ENCODE measurements at places on chromosomes 11 and 22. TPM values are rescaled to one million over a fixed set of nuclear protein-coding genes. Genes with fewer than 3 reads are reported as not detected.

The LIF gene
- 1.6 TPM for polyA plus RNA-seq

The OR8I2 gene
- polyA plus RNA-seq = not detected

The TP53I11 gene
- polyA plus RNA-seq = 14.4 TPM

The C11orf21 gene
- not detected for polyA plus RNA-seq

The MMP27 gene
- not detected for polyA plus RNA-seq

Measured in sigmoid colon (tissue), 7 donors.